ENCODE measurements at places on chromosomes 6 and 20.

DNA sequence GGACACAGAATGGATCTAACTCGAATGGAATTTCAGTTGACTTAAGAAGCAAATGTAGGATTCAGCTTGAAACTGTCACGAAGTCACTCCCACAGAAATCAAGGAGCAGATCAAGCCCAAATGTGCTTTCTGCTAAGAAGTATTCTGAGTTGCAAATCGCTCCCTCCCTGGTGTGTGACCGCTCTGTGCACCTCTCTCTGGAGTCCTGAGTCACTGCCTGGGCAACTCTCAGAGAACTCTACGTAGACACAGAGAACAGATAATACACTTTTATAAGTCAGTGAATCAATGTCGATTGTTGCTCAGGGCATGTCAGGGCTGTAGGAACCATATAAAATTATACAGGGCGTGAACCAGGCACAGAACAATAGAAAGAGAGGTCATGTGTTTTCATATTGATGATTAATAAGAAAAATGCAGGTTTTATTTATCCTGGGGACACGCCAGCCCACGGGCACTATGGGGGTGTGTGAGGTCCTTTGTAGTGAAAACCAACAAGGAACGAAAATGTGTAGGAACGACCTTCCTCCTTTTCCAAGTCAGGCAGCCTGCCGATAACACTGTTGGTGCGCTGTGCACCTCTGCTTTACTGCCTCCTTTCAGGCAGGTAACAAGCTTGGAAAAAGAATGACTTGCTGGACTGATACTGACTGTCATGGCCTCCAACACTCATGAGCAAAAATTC lies 248.1 kb upstream of the FOXQ1 start:
- DNase-seq: no peak

DNA sequence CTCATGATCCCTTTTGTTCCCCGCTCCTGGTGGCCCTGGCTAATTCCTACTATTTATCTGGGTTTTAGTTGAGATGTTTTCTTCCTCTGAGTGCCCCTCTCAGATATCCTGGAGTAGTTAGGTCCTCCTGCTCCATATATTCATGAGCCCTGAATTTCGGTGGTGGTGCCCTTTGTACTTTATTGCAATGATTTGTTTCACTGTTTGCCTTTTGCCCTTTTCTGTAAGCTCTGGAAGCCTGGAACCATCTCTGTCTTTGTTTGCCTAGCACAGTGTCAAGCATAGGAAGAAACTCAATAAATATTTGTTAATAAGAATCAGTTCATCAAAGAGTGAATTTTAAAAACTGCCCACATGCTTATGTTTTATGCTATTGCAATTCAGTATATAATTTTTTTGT lies 144.9 kb downstream of the DNAH8 start:
- no peak for DNase-seq

DNA sequence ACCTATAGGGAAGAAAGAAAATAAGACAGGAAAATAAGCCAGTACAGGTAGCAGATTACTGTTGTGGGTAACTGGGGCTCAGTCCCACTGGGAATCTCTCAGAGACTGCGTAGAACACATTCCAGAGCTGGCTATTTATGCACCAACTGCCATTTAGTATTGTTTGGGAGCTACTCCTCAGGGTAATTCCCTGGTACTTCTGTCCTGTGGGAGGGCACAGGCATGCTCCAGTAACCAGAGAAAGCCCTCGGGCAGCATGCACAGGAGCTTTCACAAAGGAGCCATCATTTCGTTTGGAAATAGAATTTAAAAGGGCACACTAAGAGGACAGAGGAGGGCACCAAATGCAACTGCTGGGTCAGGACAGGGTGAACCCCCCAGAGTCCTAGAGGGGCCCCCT lies 148.0 kb upstream of the LRFN2 start:
- DNase-seq: no peak

- peak; percentile 15 for DNase-seq
These were observed 38.2 kb downstream of the PMEPA1 start for GRCh38 chr20:57671662-57672061.

DNA sequence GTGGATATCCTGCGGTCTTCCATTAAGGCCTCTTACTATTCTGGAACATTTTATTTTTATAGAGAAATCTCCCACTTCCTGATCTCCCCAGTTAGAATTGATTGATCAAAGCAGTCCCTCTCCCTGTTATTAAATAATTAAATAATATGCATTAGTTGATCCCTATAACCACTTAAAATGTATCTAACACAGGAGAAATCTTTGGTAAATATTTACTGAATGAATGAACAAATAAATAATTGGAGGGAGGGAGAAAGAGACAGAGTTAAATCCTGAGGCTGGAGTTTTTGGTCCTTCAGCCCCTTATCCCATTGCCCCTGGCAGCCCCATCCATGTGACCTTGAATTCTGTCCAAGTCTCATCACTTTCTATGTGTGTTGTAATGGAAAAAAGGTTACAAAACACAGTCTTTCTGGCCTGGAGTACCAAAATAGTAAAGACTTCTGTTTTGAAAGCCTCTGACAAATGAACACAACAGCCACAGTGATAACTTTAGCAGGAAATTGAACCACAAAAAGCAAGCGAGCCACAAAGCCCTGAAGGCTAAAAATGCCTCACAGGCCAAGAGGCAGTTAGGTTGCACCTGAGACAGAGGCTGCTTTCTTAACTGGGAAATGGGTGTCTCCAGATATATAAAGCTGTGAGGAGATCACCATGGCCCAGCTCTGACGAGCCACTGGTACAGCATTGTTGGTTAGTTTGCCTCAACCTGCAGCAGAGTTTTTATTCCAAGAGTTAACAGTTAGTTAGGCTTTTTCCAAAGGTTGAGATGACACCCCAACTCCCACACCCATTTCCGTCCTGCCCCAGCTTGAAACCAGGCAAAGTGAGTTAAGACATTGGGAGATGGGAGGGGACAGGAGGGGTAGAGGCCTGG lies 11.3 kb downstream of the NT5E start:
- no peak for DNase-seq

- no peak for DNase-seq
These were observed 26.8 kb upstream of the PREP start for GRCh38 chr6:105429676-105430075.

DNA sequence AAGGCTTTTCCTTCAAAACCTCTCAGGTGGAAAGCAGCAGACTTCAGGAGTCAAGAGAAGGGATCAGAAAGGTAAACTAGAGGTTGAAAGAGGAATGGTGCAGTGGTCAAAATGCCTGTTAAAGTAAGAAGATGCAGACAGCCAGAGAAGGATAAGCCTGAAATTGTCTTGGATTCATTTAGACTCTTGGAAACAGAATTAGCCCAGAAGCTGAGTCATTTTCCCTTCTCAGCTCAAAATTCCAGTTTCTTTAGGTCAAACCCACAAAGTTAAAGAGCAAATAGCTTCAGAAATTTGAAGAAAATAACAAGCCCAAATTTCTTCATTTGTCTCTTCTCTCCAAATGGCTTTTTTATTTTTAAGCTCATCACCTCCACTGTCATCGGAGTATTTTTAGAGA lies 73.9 kb downstream of the DHX35 start:
- no peak for DNase-seq

DNA sequence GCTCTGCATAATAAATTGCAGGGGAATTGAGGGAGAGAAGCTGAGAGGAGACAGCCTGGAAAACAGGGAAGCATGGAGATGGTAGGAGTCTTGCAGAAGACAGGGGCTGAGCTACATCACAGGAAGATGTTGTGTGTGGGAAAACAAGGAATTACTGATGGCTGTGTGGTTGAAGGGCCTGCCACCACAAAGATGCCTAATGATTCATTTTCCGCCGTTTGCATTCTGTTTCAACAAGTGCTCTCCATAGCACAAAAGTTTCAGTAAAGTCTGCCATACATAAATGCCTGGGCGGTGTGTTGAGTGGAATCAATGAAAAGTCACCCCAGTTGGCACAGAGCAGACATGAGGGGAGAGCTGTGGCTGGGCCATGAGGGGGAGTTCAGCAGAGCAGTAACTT lies 5.6 kb upstream of the KLHL31 start:
- DNase-seq: no peak

- no peak for DNase-seq
These were observed 13.0 kb downstream of the PTPRT start for GRCh38 chr20:43176726-43177125.

- no peak for DNase-seq
These were observed 28.1 kb downstream of the KIF13A start for GRCh38 chr6:17959302-17959701.

GRCh38 chr20:9200620-9201019 lies 131.7 kb downstream of the PLCB4 start:
- DNase-seq: no peak

- peak; percentile 86 for DNase-seq
These were observed 13.9 kb upstream of the ATG5 start for GRCh38 chr6:106339334-106340029.

DNA sequence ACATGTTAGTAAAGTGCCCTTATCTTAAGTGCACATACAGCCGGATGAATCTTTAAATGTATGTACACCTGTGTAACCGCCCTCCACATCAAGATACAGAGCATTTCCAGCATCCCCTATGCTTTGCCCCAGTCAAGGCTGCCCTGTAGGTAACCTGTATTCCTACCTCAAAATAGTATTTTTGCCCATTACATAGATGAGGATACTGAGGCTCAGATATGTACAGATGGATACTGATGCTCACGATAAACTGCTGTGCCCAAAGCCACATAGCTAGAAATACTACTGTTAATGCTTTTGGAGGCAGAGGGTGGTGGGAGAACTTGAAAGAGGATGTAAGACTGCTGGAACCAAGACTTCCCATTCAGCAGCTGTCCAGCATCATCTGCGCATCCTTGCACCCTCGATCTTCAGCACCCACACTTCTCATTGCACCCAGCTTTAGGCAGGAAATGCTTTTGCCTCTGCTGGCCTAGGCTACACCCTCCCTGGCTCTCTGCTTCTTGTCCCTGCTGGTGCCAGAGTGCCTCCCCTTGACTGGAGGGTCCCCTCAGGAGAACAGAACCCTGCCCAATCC lies 27.0 kb upstream of the ZFAND3 start:
- no peak for DNase-seq

GRCh38 chr6:69816026-69816425 lies 19.2 kb upstream of the LMBRD1 start:
- DNase-seq: no peak

DNA sequence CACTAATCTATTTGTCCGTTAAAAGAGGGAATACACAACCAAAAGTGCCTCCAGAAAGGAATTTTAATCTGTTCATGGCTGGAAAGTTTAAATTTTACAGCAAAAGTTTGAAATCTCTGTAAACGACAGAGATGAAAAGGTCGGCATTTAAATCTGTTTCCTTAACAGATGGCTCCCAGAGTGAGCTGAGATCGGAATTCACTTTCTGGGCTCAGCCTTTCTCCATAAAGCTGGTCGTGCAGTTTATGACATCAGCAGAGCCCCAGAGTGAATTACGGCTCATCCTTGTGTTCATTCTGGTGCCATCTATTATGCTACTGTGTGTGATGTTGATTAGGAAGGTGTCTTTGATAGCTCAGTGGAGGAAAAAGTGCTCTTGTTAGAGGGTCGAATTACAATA lies 117.6 kb upstream of the ZFP64 start:
- DNase-seq: no peak

DNA sequence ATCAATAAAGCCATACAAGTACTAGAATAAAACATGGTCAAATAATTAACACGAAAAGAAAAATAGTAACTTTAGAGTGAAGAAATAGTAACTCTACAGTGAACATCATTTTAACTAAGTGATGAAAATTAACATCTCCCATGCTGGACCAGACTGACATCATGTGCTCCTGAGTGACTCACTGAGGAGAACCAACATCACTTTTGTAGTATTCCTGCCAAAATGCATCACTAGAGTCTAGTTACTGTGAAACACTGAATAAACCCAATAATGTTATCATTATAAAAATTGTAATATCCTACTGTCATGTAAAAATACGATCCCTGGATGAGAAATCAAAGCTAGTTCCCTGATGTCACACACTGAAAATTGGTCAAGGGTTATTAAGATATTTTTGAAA lies 361.3 kb downstream of the CD109 start:
- DNase-seq: no peak

GRCh38 chr6:118146584-118146983 lies 239.5 kb downstream of the SLC35F1 start:
- DNase-seq: no peak

DNA sequence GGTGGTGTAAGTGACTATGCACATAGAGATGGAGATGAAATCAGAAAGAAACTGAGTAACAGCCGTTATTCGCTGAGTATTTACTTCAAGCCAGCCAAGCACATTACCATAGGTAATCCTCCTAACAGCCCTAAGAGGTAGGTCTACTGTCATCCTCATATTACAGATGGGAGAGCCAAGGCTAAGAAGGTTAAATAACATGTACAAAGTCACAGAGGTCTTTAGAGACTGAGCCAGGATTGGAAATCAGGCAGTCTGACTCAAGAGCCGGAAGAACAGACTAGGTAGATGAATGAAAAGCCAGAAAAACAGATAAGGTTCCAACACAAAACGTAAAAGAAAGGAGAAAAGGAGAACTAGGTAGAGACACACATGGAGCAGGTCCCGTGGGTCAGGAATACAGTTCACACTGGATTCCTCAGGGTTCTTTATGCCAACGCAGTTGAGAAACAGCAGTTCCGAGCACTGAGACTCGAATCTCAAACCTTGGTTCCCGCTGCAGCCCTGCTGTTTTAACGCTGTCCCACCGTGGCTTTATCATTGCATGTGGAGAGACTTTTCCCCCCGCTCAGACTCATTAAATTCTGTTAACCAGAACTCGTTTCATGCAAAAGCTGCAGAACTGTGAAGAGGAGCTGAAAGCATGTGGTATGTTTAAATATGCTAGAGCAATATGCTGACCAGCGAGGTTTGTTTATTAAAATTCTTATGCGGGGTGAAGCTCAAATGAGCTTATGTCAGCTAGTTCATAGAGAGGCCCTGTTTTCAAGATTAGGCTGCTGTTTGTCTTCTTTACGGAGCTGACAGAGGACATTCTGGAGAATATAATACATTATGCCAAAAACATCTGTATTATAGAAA lies 537.9 kb downstream of the CD83 start:
- no peak for DNase-seq

DNA sequence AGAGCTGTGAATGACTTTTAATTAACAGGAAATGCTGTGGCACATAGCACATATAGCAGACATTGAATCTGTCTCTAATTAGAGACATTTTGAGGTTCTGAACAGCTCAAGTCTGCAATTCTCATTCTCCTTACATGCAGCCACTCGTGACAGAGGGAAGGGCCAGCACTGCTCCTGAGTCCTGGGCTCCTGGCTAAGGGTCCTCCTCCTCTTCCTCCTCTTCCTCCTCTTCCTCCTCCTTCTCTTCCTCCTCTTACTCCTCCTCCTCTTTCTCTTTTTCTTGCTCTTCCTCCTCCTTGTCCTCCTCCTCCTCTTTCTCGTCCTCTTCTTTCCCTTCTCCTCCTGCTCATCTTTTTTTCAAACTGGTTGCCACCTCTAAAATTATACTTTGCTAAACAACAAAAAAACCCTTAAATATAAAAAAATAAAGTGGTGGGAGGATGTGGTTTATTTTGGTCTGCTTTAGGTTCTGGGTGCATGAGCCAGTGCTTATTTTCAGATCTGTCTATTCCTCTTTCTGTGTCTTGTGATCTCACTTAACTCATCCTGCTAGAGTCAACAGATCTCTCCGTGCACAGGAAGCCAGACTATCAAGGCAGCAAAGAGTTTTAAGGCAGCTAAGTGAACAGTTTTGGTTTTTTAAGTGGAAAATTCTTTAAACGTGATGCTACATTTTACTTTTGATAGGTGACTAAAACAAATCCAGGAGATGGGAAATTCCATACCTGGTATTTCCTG lies 159.3 kb downstream of the CD83 start:
- peak; percentile 60 for DNase-seq
